ENCODE measurements at places on chromosomes 7 and 10. TPM values are rescaled to one million over a fixed set of nuclear protein-coding genes. Genes with fewer than 3 reads are reported as not detected.

SRRM3 gene
- total RNA-seq, result 11.1 TPM

PGAM2 gene
- total RNA-seq, result not detected

KEL gene
- total RNA-seq, result not detected

AP4M1 gene
- 14.9 TPM for total RNA-seq

GALNT17 gene
- not detected for total RNA-seq

FAM25G gene
- total RNA-seq, result 1.1 TPM

TRIP6 gene
- 59.3 TPM for total RNA-seq

UPK3BL2 gene
- total RNA-seq, result 2.4 TPM

NODAL gene
- not detected for total RNA-seq

DPP6 gene
- not detected for total RNA-seq

ATP6V1F gene
- total RNA-seq, result 271 TPM

FAM171A1 gene
- total RNA-seq, result 22.6 TPM

BAG3 gene
- 242 TPM for total RNA-seq

NEUROD6 gene
- not detected for total RNA-seq

FBXL15 gene
- 5.6 TPM for total RNA-seq

PPP1R17 gene
- total RNA-seq, result not detected

EBLN1 gene
- total RNA-seq, result not detected

PDSS1 gene
- total RNA-seq, result 14.8 TPM

CEP55 gene
- total RNA-seq, result 68.6 TPM

GATAD1 gene
- 17.9 TPM for total RNA-seq

GTF2IRD2 gene
- total RNA-seq, result 9.1 TPM

CNPY1 gene
- not detected for total RNA-seq

PKD2L1 gene
- total RNA-seq, result 0.07 TPM

Measured in A549 treated with Mapracorat at 1 μM for 4 hours (cell line).